ENCODE measurements at places on chromosomes 3 and 15.

GRCh38 chr15:91424001-91424400 is 323.9 kb downstream of the SV2B start:
- peaks cover 63% of the 10 kb centered on the region for H3K4me1 ChIP-seq
- H3K4me3 ChIP-seq: no peak overlapping the region
- DNase-seq: no peak
- peak overlapping the region; percentile 35 for H3K27ac ChIP-seq

- no peak for DNase-seq
- no peaks in the 10 kb centered on the region for H3K36me3 ChIP-seq
- no peak overlapping the region for H3K4me3 ChIP-seq
- H3K27me3 ChIP-seq: peaks cover 6% of the 10 kb centered on the region
Observed at GRCh38 chr3:100556673-100557310, 52.6 kb upstream of the ADGRG7 start.

- H3K4me1 ChIP-seq: no peaks in the 10 kb centered on the region
- no peak overlapping the region for H3K4me3 ChIP-seq
- H3K27ac ChIP-seq: no peak overlapping the region
- no peaks in the 10 kb centered on the region for H3K27me3 ChIP-seq
- H3K36me3 ChIP-seq: peaks cover 9% of the 10 kb centered on the region
Observed at GRCh38 chr3:170889132-170889531, 19.1 kb upstream of the RPL22L1 start.

DNA sequence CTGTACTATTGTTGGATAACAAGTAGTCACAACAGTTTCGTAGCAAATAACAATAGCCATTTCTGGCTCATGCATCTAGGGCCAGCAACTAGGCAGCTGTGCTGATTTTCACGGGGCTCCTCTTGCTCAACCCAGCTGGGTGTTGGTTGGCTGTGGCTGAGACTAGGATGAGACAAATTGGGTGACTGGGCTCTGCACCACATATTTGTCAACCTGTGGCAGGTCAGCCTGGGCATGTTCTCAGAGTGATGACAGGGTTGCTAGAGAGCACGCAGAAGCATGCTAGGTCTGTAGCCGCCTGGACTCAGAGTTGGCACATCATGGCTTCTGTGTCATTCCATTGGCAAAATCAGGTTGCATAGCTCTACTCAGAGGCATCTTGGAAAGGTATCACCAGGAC is 175.9 kb downstream of the OTOL1 start:
- no peak for DNase-seq
- no peaks in the 10 kb centered on the region for H3K27me3 ChIP-seq
- H3K4me1 ChIP-seq: no peaks in the 10 kb centered on the region
- no peak overlapping the region for H3K27ac ChIP-seq
- no peaks in the 10 kb centered on the region for H3K36me3 ChIP-seq

DNA sequence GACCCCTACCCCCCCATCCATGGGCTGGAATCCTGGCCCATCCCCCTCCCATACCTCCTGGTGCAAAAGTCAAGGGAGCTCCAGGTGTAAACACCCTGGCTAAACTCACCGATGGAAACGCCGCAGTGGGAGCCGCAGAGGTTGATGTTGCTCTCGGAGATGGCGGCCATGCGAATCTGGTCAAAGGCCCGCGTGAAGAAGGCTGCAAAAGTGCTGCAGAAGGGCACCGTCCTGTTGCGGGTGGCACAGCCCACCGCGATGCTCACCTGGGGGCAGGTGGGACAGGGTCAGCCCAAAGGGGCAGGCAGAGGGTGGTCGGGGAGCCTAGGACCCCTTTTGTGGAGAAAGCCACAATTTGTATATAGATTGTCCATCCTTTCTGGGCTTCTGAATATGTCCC is 26.7 kb downstream of the TKT start:
- no peak overlapping the region for H3K4me3 ChIP-seq
- H3K4me1 ChIP-seq: no peaks in the 10 kb centered on the region
- H3K36me3 ChIP-seq: peaks cover 31% of the 10 kb centered on the region
- H3K27me3 ChIP-seq: no peaks in the 10 kb centered on the region

- peaks cover 3% of the 10 kb centered on the region for H3K36me3 ChIP-seq
- H3K4me1 ChIP-seq: no peaks in the 10 kb centered on the region
- no peak for DNase-seq
- peaks cover 22% of the 10 kb centered on the region for H3K27me3 ChIP-seq
Observed at GRCh38 chr3:57948781-57949242, 59.4 kb upstream of the FLNB start.

- H3K4me3 ChIP-seq: no peak overlapping the region
- no peak for DNase-seq
- H3K4me1 ChIP-seq: no peaks in the 10 kb centered on the region
- H3K27me3 ChIP-seq: no peaks in the 10 kb centered on the region
- H3K36me3 ChIP-seq: no peaks in the 10 kb centered on the region
Observed at GRCh38 chr3:17119201-17120072, 234.7 kb downstream of the PLCL2 start.

DNA sequence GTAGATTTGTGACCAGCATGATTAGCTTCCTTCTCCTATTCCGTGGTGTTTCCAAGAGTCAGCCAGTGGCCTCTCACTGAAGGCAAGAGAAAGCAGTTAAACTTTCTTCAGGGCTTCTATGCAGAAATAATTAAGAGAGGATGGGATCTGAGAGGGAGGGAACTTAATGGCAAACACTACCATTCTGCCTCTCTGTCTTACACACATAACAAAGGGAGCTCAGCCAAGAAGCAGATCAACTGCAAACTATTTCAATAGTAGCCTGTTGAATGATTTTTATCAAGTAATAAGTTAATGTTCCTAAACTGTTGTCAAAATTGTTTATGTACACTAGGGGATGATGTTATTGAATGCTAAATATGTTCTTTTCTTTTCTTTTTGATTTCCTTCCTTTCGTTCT is 11.8 kb downstream of the OXSR1 start:
- peaks cover 11% of the 10 kb centered on the region for H3K36me3 ChIP-seq
- no peak overlapping the region for H3K4me3 ChIP-seq
- no peaks in the 10 kb centered on the region for H3K27me3 ChIP-seq
- peak overlapping the region; percentile 60 for H3K27ac ChIP-seq
- H3K4me1 ChIP-seq: peaks cover 57% of the 10 kb centered on the region

DNA sequence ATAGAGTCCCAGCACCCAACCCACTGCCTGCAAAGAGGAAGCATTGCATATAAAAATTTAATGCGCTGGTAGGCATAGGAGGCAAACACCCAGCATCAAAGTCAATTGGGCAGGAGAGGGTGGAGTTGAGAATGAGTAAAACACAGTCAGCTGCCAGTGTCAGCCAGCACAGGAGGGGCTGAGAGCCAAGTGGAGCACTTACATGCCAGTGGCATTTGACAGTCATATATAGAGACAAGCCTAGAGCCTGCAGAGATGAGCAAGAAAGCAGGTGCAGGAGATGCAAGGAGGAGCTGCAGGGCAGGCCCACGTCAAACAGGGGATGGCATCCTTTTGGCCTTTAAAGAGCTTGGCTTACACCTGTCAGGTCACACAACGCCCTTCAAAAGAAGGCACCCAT is 27.6 kb upstream of the ZFAND6 start:
- DNase-seq: no peak
- H3K4me1 ChIP-seq: peaks cover 24% of the 10 kb centered on the region
- H3K36me3 ChIP-seq: no peaks in the 10 kb centered on the region
- peak overlapping the region; percentile 48 for H3K4me3 ChIP-seq
- no peaks in the 10 kb centered on the region for H3K27me3 ChIP-seq

GRCh38 chr15:53272116-53272515 is 482.0 kb upstream of the ONECUT1 start:
- peaks cover 2% of the 10 kb centered on the region for H3K36me3 ChIP-seq
- no peaks in the 10 kb centered on the region for H3K4me1 ChIP-seq
- H3K27me3 ChIP-seq: no peaks in the 10 kb centered on the region
- DNase-seq: no peak
- H3K4me3 ChIP-seq: no peak overlapping the region

DNA sequence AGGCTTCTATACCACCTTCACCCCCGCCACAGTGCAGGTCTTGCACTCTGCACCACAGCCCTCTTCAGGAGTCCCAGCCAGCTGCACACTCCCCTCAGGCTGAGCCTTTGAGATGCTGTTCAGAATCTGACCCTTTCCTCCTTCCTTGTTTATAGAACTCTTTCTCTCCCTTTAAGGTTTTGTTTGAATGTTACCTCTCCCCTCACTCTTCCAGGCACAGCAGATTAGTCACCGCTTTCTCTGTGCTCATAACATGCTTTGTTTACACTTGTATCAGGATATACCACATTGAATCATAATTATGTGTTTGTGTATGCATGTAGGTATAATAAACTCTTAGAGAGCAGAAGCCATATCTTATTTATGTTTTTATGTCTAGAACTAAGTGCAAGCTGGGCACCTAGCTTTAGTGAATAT is 168.4 kb upstream of the BCL6 start:
- H3K4me1 ChIP-seq: peaks cover 13% of the 10 kb centered on the region
- DNase-seq: no peak
- H3K27ac ChIP-seq: no peak overlapping the region
- no peak overlapping the region for H3K4me3 ChIP-seq
- H3K27me3 ChIP-seq: no peaks in the 10 kb centered on the region

DNA sequence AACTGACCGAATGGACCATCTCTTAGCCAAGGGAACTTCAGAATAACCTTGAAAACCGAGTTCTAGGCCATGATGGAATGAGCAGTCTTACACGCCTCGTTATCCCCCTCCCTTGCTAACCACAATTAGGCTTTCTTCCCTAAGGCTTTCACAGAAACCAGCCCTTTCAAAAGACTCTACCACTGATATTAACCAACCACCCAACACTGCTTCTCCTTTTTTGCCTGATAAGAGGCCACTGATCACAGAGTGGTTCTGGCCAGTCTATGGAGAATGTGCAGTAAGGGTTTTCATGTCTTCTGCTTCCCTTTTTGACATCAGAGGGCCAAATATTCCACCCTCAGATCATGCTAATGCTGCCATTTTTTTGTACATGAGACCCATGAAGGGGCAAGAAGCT is 59.3 kb downstream of the MCF2L2 start:
- H3K27ac ChIP-seq: no peak overlapping the region
- no peaks in the 10 kb centered on the region for H3K27me3 ChIP-seq
- peaks cover 6% of the 10 kb centered on the region for H3K4me1 ChIP-seq
- no peaks in the 10 kb centered on the region for H3K36me3 ChIP-seq
- no peak for DNase-seq
- no peak overlapping the region for H3K4me3 ChIP-seq

- H3K27me3 ChIP-seq: no peaks in the 10 kb centered on the region
- no peaks in the 10 kb centered on the region for H3K4me1 ChIP-seq
- no peak for DNase-seq
- no peaks in the 10 kb centered on the region for H3K36me3 ChIP-seq
Observed at GRCh38 chr3:54557538-54558428, 370.1 kb downstream of the LRTM1 start.

- H3K36me3 ChIP-seq: no peaks in the 10 kb centered on the region
- H3K27ac ChIP-seq: no peak overlapping the region
- H3K27me3 ChIP-seq: peaks cover 13% of the 10 kb centered on the region
- DNase-seq: no peak
- H3K4me3 ChIP-seq: no peak overlapping the region
- no peaks in the 10 kb centered on the region for H3K4me1 ChIP-seq
Observed at GRCh38 chr15:49901996-49902684, 216.9 kb downstream of the ATP8B4 start.

GRCh38 chr3:57091521-57092273 is 31.2 kb downstream of the SPATA12 start:
- H3K27me3 ChIP-seq: peaks cover 9% of the 10 kb centered on the region
- H3K4me3 ChIP-seq: no peak overlapping the region
- no peak overlapping the region for H3K27ac ChIP-seq
- no peaks in the 10 kb centered on the region for H3K4me1 ChIP-seq
- H3K36me3 ChIP-seq: no peaks in the 10 kb centered on the region

- H3K4me3 ChIP-seq: no peak overlapping the region
- DNase-seq: no peak
- H3K36me3 ChIP-seq: peaks cover 3% of the 10 kb centered on the region
- no peak overlapping the region for H3K27ac ChIP-seq
- H3K27me3 ChIP-seq: peaks cover 43% of the 10 kb centered on the region
Observed at GRCh38 chr15:101046826-101047225, 127.7 kb downstream of the LRRK1 start.

DNA sequence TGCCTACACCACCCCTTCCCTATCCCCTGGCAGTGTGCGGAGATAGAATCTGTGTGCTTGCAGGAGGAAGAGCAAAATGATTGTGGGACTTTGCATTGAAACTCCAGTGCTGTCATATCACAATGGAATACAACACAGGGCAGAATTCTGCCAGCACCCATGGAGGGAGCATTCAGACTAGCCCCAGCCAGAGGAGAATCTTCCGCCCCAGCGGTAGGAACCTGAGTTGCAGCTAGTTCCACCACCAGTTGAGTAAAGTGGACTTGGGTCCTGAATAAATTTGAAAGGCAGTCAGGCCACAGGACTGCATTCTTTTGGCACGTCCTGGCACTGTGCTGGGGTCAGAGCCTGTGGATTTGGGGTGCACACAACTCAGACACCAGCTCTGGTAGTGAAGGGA is 27.5 kb downstream of the NCBP2 start:
- H3K4me1 ChIP-seq: peaks cover 7% of the 10 kb centered on the region
- H3K4me3 ChIP-seq: no peak overlapping the region

DNA sequence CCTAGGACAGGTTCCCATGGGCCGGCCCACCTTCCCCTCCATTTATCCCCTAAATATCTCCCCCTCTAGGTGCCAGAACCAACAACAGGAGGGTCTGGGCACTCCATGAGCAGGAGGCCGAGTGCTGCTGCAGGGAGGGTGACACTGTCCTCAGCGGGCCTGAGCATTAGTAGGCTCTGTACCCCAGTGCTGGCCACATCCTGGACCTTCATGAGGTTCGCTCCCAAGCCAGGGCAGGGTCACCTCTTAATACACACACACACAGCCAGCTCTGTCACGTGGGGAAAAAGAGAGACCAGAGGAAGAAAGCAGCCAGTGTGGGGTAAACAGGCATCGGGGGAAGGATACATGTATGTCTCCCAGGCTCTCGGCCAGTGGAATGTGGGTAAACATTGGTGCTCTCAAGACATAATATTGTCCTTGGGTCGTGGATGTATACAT is 27.9 kb upstream of the SEMA3F start:
- H3K36me3 ChIP-seq: peaks cover 14% of the 10 kb centered on the region
- H3K4me3 ChIP-seq: no peak overlapping the region
- H3K27ac ChIP-seq: no peak overlapping the region

DNA sequence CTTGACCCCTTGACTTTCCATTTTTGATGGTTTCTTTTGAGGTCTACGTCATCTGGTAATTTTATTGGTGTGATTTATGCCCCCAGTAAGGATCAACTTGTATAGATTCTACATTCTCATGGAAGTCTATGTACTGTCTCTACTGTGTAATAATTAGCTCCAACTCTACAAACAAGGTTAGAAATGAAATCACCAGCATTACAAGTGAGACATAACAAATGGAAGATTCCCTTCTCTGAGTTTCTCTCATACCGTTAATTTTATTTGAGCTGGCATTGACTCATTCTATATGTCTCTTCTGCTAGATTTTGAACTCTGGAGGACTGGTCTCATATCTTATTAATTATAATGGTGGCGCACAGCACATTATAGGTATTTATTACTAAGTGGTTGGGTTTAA is 138.9 kb downstream of the LPP start:
- H3K27me3 ChIP-seq: no peaks in the 10 kb centered on the region
- no peak overlapping the region for H3K4me3 ChIP-seq
- peaks cover 4% of the 10 kb centered on the region for H3K36me3 ChIP-seq

GRCh38 chr15:74788683-74789151 is 6.8 kb downstream of the CSK start:
- peaks cover 83% of the 10 kb centered on the region for H3K4me1 ChIP-seq
- no peaks in the 10 kb centered on the region for H3K27me3 ChIP-seq
- peaks cover 44% of the 10 kb centered on the region for H3K36me3 ChIP-seq

All from central memory CD8-positive, alpha-beta T cell (primary cell).